ENCODE measurements at places on chromosomes 1 and 21. TPM values are rescaled to one million over a fixed set of nuclear protein-coding genes. Genes with fewer than 3 reads are reported as not detected.

GRCh38 chr1:6180268-6180706 is at the start of gene CHD5:
Gene CHD5, minus strand, starts transcription at chr1:6180321. Its CDS starts 298 bp downstream, at chr1:6180023.
- no peak for DNase-seq

DNA sequence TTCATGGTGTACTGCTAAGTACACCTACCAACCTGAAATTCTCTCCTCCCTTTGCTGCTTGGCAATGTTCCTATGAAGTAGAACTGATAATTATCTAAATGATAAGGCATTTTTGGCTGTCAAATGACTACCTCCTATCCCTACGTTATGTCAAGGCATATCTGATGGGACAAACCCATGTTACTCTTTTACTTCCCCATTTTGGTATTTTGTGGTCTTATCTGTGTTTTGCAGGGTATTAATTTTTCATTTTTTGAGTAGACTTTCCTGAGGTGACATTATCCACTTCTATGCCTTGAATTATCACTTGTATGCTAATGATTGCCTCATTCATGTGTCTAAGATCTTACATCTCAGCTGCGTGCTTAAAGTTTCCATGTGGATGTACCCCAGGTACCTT is 499.6 kb upstream of the B3GALT2 start:
- no peak for DNase-seq

The SSU72 gene
- 84.9 TPM for polyA plus RNA-seq

The SLC19A2 gene
- polyA plus RNA-seq = 20.2 TPM

GRCh38 chr1:201628490-201628889 is 89.6 kb downstream of the NAV1 start:
- DNase-seq = no peak
